ENCODE measurements at places on chromosomes 7 and 10. TPM values are rescaled to one million over a fixed set of nuclear protein-coding genes. Genes with fewer than 3 reads are reported as not detected.
A peak's percentile ranks its signal among the peaks of the same experiment; 100 is the strongest.

CROT gene
- 17.7 TPM for total RNA-seq

PLA2G12B gene
- total RNA-seq = not detected

GRCh38 chr10:45470098-45471012, 96.3 kb downstream of the ALOX5 start:
- no peak for DNase-seq

DNA sequence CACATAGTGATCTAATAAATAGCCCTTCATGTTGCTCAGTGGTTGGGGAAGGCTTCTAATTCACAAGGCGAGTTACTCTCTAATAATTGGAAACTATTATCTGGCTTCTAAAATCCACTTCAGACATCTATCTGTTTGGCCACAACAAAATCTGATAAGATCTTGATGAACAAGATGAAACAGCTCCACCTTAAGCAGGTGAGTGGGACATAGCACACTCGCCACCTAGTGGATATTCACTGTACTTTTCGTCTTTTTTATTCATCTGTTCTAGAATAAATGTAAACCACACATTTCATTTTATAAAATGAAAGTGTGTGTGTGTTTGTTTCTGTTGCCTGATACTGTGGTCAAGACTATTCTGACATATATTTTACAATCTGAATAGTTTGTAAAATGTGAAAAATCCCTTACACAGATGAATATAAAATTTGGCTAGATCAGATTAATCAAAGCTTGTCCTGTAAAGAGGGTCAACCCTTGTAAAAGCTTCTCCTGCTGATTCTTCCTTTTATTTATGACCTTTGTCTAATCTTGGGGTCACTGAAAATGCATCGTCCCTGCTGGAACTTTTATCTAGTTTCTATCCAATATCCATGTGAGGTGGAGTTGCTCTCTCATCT, 26.5 kb upstream of the CNTNAP2 start:
- no peak for DNase-seq

DNA sequence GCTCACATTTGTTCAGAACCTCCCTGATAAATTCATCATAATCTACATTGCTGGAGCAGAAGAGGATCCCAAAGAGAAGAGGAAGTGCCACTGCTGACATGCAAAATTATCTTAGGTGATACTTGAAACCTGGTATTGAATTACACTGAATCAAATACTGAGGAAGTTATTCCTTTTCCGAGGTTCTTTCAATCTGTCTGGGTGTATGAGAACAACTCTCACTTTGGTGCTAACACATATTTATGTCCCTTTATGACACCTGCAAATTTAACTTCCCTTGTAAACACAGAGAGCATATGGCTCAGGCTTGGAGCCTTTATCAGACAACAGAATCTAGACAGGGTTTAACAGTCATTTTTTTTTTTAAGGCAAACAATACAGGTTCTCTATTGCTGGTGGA, 131.4 kb downstream of the SRPK2 start:
- no peak for DNase-seq

DNA sequence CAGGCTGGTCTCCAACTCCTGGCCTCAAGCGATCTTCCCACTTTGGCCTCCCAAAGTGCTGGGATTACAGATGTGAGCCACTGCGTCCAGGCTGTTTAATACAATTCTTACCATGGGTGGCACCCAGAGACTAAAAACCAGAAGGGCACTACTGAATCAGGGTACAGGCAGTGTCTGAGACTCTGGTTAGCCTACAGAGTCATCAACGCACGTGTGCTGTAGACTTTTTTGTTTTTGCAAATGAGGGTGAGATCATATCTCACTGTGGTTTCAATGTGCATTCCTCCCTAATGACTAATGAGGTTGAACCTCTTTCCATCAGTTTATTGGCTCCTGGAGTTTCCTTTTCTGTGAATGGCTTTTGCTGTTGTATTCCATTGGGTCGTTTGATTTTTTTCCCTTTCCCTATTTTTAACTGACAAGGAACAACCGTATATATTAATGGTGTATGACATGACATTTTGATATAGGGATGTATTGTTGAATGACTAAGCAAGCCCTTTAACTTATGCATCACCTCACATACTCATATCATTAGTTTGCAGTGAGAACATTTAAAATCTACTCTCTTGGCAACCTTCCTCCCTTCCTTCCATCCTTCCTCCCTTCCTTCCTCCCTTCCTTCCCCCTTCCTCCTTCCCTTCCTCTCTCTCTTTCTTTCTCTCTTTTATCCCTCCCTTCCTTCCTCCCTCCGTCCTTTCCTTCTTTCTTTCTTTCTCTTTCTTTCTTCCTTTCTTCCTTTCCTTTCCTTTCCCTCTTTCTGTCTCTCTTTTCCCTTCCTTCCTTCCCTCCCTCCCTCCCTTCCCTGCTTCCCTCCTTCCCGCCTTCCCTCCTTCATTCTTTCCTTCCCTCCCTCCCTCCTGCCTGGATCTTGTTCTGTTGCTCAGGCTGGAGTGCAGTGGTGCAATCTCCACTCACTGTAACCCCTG, 9.3 kb upstream of the TMEM270 start:
- no peak for DNase-seq

DNA sequence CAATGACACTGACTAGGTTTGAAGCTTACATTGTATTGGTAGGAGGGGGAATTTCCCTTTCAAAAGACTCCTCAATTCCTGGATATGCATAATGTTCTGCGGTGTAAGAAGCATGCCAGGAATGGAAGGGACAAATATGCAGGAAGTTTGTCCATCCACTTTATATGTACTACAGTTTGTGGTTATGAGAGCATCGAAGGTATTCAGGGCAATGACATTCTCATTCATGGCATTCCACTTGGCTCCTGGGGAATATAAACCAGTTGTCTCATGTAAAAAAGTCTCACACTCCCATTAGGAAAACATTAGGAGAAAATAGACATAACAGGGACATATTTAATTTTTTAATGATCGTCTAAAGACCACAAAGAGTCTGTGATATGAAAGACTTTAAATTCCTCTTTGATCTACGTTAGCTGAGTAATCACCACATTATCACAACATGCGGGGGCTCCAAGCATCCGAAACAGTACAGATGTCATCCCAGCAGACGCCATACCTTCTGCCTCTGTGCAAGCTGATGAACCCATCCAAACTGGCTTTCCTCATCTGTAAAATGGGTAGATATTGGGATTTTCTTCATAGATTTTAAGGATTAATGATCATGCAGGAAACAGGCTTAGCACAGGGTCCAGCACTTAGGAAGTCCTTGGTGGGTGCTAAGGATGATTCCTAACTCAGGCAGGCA, 675.3 kb downstream of the INHBA start:
- no peak for DNase-seq

- no peak for DNase-seq
Observed at GRCh38 chr10:119910689-119911088, 18.2 kb downstream of the SEC23IP start.

DNA sequence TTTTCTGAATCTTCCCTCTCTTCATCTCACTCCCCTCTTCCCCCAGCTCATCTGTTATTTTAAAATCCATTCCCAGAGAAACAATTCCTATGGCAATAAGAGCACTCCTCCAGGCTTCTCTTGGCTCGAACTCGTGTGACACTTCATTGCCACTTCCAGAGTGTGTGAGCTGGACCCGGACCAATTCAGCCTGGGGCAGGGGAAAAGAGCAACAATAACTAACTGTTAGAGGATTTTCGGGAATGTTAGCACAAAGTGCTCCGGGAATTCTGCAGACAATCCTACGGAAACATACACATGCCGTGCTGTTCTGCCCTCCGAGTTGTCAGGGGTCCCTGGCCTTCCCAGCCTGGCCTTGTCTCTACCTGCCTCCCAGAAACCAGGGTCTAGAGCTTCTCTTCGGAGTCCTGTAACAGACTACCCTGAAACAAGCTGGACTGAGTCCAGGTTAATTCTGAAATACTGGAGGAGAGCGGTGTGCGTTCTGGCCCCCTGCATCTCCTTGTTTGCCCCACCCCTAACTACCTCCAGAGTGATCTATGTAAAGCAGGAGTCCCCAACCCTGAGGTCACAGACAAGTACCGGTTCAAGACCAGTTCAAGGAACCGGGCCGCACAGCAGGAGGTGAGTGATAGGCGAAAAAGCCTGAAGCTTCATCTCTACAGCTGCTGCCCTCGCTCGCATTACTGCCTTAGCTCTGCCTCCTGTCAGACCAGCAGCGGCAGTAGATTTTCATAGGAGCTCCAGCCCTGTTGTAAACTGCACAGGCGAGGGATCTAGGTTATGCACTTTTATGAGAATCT, 11.3 kb downstream of the COL26A1 start:
- DNase-seq = peak; percentile 40

DNA sequence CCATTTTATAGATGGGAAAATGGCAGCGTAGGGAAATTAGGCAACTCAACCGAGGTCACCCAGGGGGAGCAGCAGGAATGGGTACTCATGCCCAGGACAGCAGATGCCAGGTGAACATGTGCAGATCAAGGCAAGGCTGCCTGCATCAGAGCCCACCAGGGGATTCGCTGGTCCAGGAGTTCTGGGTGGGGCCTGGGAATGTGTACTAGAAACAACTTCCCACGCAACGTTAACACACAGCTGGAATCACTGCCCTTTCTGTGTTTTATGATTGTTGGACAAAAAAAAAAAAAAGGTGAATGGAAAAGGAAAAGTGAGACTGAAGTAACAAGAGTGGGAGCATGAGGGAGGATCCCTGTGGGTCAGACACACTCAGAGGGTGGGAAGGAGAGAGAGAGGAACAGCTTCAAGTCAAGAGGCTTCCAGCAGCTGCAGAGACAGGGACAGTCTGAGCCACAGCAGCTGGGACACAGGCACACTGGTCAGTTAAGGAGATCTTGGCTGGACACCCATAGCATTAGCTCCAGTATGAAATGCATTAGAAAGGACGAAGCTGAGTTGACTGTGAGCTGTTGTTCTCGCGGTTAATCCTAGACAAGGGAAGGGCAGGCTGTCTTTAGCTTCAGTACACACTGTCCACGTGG, 187.9 kb upstream of the INHBA start:
- no peak for DNase-seq

- no peak for DNase-seq
Observed at GRCh38 chr10:101889256-101890210, 45.9 kb upstream of the KCNIP2 start.

DNA sequence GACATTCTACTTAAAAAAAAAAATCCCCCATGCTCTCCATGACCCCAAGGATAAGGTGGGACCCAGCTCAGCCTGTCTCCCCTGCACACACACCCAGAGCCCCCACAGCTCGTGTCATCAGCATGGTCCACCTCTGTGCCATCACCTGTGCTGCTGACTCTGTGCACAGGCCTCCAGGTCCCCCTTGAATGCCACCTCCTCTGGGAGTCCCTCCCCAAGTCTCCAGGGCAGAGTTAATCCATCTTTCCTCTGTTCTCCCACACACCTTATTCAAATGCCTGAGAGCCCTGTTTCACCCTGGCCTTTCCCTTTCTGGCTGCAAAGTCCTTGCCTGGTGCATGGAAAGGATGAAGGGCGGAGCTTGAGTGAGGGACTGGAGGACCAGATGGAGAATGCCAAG, 194.1 kb upstream of the LYZL2 start:
- no peak for DNase-seq

DNA sequence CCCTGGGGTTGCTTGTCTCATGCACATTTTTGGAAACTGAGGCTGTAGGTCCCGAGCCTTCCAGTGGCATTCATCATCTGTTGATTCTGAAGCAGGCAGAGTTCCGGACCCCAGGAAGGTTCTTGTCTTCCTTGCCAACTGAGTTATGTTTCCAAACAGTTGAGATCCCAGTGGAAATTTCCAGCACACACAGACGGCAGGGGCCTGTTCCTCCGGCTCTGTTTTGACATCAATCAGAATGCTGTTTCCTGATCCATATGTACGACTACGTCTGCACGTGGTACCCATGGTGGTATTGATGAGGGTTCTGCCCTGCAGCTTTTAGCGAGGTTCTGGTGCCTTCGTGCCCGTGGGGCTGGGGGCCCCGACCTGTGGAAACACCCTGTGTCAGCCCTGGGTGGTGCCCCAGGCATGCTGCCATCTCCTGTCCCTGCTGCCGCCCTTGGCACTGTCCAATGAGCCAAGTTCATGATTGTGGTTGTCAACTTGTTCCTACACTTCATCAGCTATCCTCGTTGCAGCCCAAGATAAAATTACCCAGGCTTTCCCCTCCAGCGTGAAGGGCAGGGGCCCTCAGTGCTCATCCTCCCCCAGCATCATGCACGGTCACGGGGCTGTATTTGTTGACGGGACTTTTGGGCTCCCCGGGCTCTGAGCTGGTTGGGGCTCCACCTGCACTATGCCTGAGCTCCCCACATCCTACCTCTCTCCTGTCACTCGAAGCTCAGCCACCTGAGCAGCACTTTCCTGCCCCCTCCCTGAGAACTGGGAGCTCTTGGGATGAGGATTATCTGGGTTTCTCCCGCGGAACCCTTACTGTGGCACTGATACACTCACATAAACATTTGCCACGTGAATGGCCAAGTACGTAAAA, 7.8 kb upstream of the DPYSL4 start:
- no peak for DNase-seq

DNA sequence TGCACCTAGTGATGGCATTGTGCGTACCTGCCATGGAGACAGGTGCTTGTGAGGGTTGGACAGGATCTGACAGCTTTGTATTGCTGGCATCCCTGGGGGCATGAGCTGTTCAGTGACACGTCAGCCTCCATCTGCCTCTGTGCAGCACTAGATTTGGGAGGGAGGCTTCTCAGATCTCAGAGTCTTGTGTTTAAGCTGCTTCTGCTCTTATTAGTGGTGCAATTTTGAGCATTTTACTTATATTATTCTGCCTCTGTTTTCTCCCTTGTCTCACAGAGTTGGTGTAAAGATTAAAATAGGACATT, 5.1 kb downstream of the ARHGAP22 start:
- DNase-seq = no peak

- DNase-seq = no peak
Observed at GRCh38 chr7:101630591-101630990, 1.5 kb upstream of the MYL10 start.

- DNase-seq = no peak
Observed at GRCh38 chr10:96448021-96448457, 65.7 kb downstream of the TLL2 start.

- DNase-seq = no peak
Observed at GRCh38 chr7:46386428-46387399, 465.6 kb upstream of the IGFBP3 start.

DNA sequence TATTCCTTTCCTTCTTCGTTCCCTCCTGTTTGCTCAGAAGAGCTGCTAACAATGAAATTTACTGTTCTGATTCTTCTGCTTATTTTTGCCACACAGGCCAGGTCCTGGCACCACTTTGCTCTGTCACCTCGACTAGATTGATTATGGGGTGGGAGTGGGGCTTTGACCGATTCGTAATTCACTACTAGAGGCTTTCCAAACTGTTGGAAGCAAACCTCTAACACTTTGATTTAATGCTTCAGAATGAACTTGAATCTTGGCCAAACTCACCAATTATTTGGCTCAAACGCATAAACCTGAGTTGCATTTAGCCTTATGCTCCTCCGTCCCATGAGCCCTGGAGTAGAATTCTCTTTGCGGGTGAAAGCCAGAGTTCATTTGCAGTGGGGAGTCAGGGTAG, 476.2 kb upstream of the FZD8 start:
- peak; percentile 52 for DNase-seq

DNA sequence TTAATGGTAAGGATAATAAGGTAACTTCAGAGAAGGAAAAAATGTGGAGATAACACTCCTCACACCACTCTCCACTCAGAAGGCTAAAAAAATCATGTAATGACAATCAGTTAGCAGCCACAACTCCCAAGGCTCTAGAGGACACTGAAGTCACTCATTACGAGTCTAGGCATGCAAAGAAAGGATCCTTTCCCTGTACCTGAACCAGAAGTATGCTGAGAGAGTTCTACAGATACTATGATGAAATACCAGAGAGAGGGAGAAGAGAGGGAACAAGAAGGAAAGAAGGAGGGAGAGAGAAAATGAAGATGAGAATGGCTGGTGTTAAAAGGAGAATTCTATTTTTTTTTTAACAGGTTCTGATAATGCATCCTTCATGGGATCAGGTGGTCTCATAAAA, 224.3 kb upstream of the PLXNA4 start:
- no peak for DNase-seq
